ENCODE measurements at places on chromosomes 1 and 21.
A peak's percentile ranks its signal among the peaks of the same experiment; 100 is the strongest.

DNA sequence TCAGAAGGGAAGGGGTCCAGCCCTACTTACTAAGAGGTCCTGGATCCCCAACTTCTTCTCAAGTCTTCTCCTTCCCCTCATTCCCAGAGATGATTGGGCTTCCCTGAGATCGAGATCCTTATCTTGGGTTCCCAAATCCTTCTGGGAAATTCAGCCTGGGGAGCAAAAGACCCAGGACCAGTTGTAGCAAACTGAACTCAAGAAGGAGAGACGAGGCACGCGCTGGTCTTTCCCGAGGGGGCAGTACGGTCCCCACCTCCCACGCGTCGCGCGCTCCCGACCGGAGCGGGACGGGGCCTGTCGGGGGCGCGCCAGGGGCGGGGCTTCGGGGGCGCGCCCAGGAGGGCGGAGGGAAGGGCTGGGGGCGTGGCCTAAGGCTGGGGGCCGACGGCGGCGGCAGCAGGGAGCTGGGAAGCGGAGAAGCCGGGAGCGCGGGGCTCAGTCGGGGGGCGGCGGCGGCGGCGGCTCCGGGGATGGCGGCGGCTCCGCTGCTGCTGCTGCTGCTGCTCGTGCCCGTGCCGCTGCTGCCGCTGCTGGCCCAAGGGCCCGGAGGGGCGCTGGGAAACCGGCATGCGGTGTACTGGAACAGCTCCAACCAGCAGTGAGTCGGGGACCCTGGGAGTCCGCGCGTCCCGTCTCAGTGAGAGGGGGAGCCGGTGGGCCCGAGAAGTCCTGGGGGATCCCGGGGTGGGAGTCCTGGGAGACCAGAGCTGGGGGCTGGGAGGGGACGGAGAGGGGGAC lies at the start of gene EFNA3:
EFNA3 (plus strand) TSS at position 369 of the 741 bp plus-strand sequence; CDS start at position 474, 105 bp downstream.
- peak; percentile 66 for DNase-seq

DNA sequence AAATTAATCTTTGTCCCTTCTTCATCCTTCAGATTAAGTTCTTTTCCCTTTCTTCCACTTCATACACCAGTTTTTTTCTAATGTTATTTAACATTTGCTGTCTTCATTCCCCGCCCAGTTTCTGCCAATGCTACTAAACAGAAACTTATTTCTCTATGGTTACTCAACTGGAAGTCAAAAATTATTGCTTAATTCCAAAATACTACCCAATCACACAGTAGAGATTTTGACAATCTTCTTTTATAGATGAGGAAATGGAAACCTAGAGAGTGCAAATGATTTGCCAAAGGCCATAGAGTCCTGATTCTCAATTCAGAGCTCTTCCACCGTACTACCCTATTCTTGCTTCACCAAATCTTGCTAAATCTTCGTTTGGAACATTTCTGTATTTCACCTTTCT lies 58.1 kb upstream of the SH3GLB1 start:
- DNase-seq, result no peak

GRCh38 chr21:29449306-29449950 lies 150.7 kb downstream of the BACH1 start:
- DNase-seq, result no peak

GRCh38 chr1:78334952-78335351 lies 155.8 kb upstream of the PTGFR start:
- DNase-seq, result no peak

- DNase-seq, result no peak
These were observed 1.1 kb downstream of the CASQ2 start for GRCh38 chr1:115767403-115767802.

GRCh38 chr1:59285691-59286090 lies 11.2 kb upstream of the FGGY start:
- no peak for DNase-seq

GRCh38 chr21:36297938-36298572 lies 21.9 kb upstream of the MORC3 start:
- peak; percentile 66 for DNase-seq

- no peak for DNase-seq
These were observed 31.0 kb downstream of the PALMD start for GRCh38 chr1:99676876-99677275.

- DNase-seq, result no peak
These were observed 68.3 kb upstream of the RC3H1 start for GRCh38 chr1:174090471-174090870.

GRCh38 chr1:220970311-220970710 lies 91.1 kb downstream of the HLX start:
- no peak for DNase-seq

All from CMK (cell line).